ENCODE measurements at places on chromosomes 1 and 21.

- no peak for DNase-seq
These were observed 10.2 kb downstream of the WNT4 start for GRCh38 chr1:22132517-22133235.

DNA sequence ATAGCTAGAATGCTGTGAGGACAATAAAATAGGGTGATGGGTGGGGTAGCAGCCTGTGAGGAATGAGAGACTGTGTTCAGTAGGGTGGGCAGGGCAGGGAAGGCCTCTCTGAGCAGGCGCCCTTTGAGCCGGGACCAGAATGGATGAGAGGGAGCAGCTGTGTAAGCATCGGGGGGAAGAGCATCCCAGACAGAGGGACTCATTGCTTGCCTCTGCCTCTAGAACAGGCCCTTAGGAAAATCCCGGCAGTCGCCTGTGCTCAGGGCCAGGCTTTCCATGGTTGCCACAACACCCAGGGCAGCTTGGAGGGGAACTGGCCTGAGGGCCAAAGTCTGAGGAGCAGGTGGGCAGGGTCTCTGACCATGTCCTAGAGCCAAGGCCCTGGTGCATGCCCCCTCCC lies 774 bp downstream of the SLC2A7 start:
- no peak for DNase-seq

- DNase-seq = no peak
These were observed 29.9 kb upstream of the DISP3 start for GRCh38 chr1:11449100-11449403.

DNA sequence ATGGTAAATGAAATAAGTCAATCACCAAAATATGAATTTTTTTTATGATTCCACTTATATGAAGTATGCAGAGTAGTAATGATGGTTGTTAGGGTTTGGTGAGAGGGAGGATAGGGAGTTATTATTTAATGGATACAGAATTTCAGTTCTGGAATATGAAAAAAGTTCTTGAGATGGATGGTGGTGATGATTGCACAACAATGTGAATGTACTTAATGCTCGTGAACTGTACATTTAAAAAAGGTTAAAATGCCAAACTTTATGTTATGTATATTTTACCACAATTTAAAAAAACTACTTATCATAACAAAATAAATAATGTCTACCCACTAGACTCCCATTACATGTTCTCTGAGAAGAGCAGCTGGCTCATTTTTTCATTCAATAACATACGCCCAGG lies 55.4 kb upstream of the TTC39A start:
- DNase-seq = no peak

DNA sequence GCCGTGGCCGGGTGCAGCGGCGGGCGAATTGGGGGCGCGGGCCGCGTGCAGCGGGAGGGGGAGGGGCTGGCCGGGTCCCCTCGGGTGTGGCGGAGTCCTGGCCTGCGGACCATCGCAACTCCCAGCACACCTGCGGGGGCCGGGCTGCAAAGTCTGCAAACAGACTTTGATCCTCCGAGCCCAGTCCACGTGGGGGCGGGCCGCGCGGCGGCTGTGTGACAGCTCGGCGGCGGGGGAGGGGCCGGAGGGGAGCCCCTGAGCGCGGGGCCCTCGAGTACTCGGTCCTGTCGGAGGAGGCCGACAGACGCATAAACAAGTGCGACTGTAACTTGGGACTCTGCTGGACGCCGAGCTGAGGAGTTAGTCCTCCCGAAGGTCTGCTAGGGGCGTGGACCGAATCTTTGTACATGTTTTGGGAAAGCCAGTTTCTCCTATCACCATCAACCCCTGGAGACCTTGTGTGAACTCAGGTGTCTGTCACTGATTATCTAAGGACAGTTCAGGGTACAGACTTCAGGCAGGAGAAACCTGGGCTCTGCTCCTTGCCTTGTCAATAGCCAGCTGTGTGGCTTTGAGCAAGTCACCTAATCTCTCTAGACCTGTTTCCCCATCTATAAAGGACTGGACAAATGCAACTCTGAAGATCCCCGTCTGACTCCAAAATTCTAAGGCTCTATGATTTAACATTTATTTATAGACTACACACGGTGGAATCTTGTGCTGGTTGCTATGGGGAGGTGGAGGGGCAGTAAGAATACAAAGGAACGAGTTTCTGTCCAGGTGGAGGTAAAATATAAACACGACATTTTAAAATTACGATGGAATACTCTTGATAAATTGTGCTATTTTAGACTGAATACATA lies 710 bp upstream of the SLC30A1 start:
- DNase-seq = peak; percentile 84

DNA sequence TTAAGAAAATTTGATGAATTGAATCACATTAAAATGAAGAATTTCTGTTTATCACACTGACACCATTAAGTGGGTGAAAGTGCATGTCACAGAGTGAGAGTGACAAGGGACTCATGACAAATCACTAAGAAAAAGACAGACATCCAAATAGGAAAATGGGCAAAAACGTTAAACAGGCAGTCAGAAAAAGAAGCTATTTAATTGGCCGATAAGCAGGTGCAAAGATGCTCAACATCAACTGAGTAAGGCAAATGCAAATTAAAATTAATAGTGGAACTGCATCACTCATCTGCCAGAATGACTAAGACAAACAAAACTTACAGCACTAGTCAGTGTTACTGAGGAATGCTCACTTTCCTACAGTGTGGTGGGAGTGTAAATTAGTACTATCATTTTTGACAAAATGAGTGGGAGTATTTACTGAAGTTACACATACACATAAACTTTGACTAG lies 39.2 kb upstream of the RUNX1 start:
- no peak for DNase-seq

- DNase-seq = no peak
These were observed 85.2 kb downstream of the BEND5 start for GRCh38 chr1:48691429-48692001.

GRCh38 chr1:207670997-207671396 lies 26.1 kb downstream of the CR1L start:
- no peak for DNase-seq

GRCh38 chr1:116886291-116886878 lies 23.3 kb upstream of the PTGFRN start:
- DNase-seq = no peak

DNA sequence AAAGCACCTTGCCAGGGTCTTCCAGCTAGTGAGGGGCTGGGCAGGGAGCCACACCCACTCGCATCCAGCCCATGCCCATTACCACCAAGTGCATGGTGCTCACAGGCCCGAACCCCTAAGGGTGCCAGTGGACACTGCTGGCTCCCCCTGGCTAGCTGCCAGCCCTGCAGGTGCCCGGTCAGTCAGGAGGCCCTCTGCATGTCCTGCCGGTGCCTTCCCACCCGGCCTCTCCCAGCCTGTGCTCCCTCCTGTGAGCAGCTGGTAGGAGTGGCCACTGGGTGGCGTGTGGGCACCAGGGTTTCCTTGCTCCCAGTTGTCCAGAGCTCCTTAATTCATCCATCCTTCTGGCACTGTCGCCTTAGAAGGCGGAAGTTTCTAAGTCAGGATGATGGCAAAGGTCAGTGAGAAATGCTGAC lies 33.4 kb downstream of the QSOX1 start:
- DNase-seq = peak; percentile 66

GRCh38 chr1:178057141-178057765 lies 36.7 kb upstream of the RASAL2 start:
- no peak for DNase-seq

DNA sequence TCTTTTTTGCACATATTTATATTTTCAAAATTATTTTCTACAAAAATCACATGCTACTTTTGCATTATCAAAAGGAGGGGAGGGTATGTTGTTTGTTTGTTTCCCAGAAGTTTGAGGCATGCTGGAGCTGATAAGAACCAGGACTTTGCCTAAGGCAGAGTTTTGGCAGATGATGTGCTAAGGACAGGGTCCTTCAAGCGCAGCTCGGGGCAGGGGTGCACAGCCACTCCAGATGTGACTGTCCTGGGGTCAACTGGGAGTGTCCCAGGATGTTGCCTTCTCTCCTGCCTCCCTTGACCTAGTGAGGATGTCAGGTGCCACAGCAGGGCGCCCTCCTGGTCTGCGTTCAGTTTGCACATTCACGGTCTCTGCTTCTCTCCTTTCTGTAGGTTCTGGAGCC lies 42.6 kb upstream of the SRRM1 start:
- no peak for DNase-seq

DNA sequence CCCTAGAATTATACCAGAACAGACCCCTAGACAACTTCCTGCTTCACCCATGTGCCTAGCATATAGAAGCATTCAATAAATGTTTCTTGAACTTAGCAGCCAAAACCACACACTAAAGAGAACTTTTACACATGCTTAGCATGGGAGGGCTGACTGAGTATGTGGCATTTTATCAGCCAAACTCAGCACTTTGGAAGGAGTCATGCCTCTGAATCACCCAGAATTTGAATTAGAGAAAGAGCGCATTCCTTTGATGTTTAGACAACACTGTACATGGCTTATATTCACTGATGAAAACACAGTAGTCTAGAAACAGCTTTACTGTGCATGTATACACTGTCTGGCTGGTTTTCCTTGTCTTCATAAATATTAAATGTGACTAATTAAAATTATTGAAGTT lies 26.1 kb downstream of the SPAG17 start:
- no peak for DNase-seq

GRCh38 chr1:3055051-3055450 lies 14.0 kb upstream of the PRDM16 start:
- DNase-seq = no peak

DNA sequence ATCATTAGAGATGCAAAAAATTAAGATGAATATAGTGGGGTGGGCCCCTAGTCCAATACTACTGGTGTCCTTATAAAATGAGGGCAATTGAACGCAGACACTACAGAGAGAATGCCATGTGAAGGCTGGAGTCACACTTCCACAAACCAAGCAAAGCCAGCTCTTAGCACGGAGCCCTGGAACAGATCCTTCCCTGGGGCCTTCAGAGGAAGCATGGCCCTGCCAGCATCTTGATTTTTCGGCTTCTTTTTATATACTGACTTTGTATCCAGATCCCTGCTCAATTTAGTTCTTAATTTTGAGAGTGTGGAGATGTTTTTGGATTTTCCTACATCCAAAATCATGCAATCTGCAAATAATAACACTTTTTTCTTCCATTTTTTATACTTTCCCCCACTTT lies 10.2 kb upstream of the KIAA1614 start:
- no peak for DNase-seq

- no peak for DNase-seq
These were observed 755 bp upstream of the THRAP3 start for GRCh38 chr1:36223381-36223995.

GRCh38 chr1:110070282-110070669 lies 196 bp downstream of the ALX3 start:
- DNase-seq = no peak

DNA sequence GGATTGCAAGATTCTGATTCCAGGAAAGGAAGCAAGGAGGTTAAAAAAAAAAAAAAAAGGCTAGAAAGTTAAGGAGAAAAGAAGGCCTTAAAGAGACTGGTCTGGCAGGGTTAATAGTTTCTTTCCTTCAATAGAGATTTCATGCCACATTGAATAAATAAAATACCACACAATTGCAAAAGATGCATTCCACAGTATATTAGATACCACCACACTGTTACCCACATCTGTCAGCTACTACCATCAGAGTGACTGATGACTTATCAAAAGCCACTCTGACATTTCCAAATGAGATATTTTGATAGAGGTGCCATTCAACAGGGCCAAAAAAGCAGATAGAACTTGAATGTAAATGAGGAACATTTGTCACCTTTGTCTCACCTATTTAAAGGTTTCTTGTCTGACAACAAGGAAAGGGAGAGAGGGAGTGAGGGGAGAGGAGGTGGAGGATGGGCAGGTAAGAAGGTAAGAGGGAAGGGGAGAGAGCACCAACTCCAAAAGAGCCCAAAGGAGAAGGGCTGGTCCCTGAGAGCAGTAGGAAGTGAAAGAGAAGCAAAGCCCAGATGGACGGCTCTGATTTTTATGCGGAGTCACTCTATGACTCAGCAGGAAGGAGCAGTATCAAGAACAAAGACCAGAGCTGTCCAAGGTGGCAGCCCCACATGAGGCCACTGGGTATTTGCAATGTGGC lies 38.3 kb downstream of the LRRN2 start:
- no peak for DNase-seq

- no peak for DNase-seq
These were observed 110.7 kb upstream of the TMEM51 start for GRCh38 chr1:15042866-15043265.

- no peak for DNase-seq
These were observed 57.3 kb upstream of the EFHD2 start for GRCh38 chr1:15352128-15352957.

DNA sequence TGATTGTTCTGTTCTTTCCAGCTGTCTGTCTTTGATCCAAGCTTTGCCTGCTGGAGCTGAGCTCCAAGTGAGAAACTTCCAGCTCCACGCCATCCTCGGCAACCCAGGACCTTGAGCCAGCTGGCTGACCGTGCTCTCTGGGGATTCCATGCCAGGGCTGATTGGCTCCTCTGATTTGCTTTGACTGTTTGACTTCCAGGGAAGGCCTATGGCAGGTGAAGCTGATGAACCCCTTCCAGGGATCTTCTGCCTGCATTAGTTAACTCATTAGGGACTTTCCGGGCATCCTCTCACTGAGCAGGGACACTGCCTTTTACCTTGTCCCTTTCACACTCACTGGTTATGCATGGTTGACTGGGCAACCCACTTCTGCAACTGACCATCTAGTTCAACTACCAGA lies 406.1 kb downstream of the RPS6KC1 start:
- DNase-seq = no peak

DNA sequence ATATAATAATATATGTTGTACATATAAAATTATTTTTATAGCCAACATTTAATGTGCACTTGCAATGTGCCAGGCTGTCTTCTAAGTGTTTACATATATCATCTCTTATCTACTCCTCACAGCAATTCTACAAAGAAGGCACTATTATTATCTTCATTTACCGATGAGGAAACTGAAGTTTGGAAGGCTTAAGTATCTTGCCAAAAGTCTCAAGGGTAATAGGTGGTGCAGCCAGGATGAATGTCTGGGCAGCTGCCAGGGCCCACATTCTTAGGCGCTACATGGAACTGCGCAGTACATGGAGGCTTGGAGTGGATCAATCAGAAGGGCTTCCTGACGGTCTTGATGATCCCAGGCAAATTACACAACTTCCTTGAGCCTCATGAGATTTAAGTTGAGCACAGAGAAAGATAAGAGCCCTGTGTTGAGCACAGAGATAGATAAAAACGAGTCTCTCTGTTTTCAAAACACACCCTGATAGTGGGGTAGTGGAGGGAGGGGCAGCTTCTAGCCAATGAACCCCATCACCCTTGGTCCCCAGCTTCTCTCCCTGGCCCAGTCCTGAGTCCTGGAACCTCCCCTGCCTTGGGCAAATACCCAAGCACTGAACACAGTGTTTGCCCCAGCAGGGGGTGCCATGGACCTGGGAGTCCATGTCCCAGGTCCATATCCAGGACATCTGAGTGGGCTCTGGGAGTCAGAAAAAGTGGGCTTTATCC lies 9.2 kb downstream of the POU3F1 start:
- no peak for DNase-seq

- DNase-seq = no peak
These were observed 7.3 kb downstream of the FTCD start for GRCh38 chr21:46148106-46148505.

- DNase-seq = no peak
These were observed 1208.3 kb upstream of the B3GALT2 start for GRCh38 chr1:194394676-194395075.

GRCh38 chr1:8674481-8674880 lies 143.0 kb downstream of the RERE start:
- DNase-seq = no peak
